Stomach (tissue), 19 donors: ENCODE measurements at places on chromosomes 2 and 18. TPM values are rescaled to one million over a fixed set of nuclear protein-coding genes. Genes with fewer than 3 reads are reported as not detected.

DNA sequence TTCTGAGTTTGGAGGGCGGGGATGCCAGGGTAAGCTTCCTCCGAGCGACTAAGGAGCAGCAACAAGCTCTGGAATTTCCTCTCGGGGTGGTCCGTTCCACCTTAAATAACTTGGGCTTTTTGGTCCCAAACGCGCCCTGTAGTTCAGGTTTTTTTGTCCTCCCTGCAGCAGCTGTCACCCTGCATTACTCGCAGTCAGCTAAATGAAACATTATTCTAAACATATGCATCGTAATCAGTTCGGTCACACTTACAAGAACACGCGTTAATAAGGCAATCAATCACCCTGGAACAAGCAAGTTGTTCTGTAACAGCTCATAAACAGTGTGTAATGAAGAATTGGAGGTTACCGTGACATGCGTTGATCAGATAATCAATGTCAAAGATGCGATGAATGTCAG lies 8.3 kb downstream of the EVX2 start:
- no peak overlapping the region for H3K27ac ChIP-seq
- DNase-seq: no peak
- H3K27me3 ChIP-seq: peaks cover 44% of the 10 kb centered on the region
- H3K4me3 ChIP-seq: no peak overlapping the region
- no peaks in the 10 kb centered on the region for H3K36me3 ChIP-seq

DNA sequence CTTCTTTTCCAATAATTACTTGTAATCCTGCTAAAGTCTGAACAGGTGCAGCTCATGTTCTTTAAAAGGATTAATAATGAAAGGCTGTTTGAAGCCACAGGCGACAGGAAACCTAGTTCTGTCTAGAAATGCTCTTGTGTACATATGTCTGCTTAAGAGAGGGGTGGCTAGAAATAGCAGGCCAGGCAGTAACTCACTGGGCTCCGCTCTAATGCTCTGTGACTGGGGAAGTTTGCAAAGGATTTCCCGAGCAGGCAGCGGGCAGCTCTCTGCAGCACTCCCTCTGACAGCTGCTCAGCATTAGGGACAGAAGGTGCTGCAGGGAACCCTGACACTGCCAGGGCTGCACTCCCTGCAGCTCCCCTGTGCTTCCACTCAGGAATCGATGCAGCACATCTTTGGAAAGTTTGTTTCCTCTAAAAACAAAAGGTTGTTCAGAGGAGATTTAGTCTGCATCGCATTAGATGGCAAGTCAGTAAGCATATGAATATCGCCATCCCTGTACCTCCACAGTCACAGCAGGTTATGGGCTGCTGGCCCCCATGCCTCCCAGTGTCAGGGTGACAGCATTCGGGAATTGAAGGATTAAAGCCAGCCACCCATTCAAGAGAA lies 33.1 kb upstream of the TTC39C start:
- H3K36me3 ChIP-seq: no peaks in the 10 kb centered on the region
- H3K4me3 ChIP-seq: no peak overlapping the region
- H3K4me1 ChIP-seq: peaks cover 7% of the 10 kb centered on the region

DNA sequence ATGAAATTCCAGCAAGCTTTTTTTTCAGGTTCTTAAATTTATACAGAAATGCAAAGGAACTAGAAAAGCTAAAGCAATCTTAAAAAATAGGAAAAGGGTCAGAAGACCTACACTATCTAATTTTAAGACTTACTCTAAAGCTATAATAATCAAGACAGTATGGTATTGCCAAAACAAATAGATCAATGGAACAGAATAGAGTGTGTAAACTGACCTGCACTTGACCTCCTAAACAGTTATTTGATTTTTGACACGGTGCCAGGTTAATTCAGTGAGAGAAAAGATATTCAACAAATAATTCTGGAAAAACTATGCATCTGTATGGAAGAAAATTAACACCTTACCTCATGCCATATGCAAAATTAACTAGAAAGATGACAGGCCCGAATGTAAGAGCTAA lies 73.6 kb downstream of the OLA1 start:
- H3K36me3 ChIP-seq: no peaks in the 10 kb centered on the region
- H3K4me1 ChIP-seq: peaks cover 3% of the 10 kb centered on the region
- no peak overlapping the region for H3K4me3 ChIP-seq
- DNase-seq: no peak

- no peaks in the 10 kb centered on the region for H3K4me1 ChIP-seq
- no peaks in the 10 kb centered on the region for H3K36me3 ChIP-seq
- H3K4me3 ChIP-seq: no peak overlapping the region
- H3K27me3 ChIP-seq: no peaks in the 10 kb centered on the region
- no peak overlapping the region for H3K27ac ChIP-seq
Observed at GRCh38 chr2:213238753-213239495, 45.3 kb upstream of the SPAG16 start.

- H3K27ac ChIP-seq: no peak overlapping the region
- no peak overlapping the region for H3K4me3 ChIP-seq
- no peaks in the 10 kb centered on the region for H3K36me3 ChIP-seq
- no peak for DNase-seq
- no peaks in the 10 kb centered on the region for H3K4me1 ChIP-seq
- no peaks in the 10 kb centered on the region for H3K27me3 ChIP-seq
Observed at GRCh38 chr18:54750350-54750749, 77.9 kb upstream of the RAB27B start.

- no peaks in the 10 kb centered on the region for H3K36me3 ChIP-seq
- H3K27me3 ChIP-seq: no peaks in the 10 kb centered on the region
- no peak overlapping the region for H3K4me3 ChIP-seq
Observed at GRCh38 chr18:46809145-46809544, 52.3 kb upstream of the ST8SIA5 start.

DNA sequence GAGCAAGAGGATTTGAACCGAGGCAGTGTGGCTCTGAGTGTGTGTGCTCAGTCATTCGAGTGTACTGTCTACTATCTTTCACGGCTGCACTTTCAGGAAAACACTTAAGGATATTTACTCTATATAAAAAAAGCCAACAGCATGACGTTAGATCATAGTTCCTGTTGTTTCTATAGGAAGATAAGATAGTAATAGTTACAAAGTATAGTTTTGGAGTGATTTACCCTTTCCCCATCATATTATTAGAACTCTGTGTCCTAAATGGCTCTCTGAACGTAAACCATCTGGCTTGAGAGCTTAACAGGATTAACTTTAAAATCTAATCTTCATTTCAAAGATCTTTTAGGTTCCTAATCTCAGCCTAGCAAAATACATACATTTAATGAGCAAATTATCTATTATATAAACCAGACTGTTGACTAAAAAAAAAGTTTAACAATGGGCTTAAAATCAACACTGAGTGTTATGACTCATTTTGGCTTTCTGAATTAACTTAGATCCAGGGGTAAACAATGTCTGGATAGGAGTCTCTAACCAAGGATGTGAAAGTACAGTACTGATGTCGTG lies 150.3 kb upstream of the DNMT3A start:
- DNase-seq: peak; percentile 26
- no peaks in the 10 kb centered on the region for H3K27me3 ChIP-seq
- no peak overlapping the region for H3K27ac ChIP-seq
- no peak overlapping the region for H3K4me3 ChIP-seq
- H3K36me3 ChIP-seq: no peaks in the 10 kb centered on the region

GRCh38 chr2:13522917-13523821 lies 806.4 kb downstream of the TRIB2 start:
- peaks cover 17% of the 10 kb centered on the region for H3K4me1 ChIP-seq
- no peak overlapping the region for H3K4me3 ChIP-seq
- peak overlapping the region; percentile 93 for H3K27ac ChIP-seq
- no peaks in the 10 kb centered on the region for H3K27me3 ChIP-seq
- H3K36me3 ChIP-seq: no peaks in the 10 kb centered on the region
- DNase-seq: peak; percentile 82

- no peaks in the 10 kb centered on the region for H3K4me1 ChIP-seq
- no peaks in the 10 kb centered on the region for H3K36me3 ChIP-seq
- no peak for DNase-seq
- H3K27me3 ChIP-seq: no peaks in the 10 kb centered on the region
- no peak overlapping the region for H3K4me3 ChIP-seq
- H3K27ac ChIP-seq: no peak overlapping the region
Observed at GRCh38 chr2:232901736-232902578, 31.9 kb downstream of the SNORC start.

DNA sequence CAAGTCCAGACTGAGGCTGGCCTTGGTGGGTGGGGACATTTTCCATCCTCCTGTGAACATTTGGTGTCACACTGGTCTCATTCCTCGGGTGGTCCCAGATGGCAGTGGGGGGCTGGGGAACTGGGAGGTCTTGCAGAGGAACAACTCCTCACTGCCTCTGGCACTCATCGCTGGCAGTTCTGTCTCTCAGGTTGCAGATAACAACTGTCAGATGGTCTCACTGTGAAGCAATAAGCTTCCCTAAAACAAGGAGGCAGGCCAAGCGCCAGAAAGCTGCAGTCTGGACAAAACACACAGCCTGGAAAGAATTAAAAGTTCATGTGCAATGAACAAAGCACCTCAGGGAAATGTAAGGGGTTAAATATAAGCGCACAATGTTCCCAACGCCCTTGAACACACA lies 78.1 kb downstream of the IRS1 start:
- no peak for DNase-seq
- no peak overlapping the region for H3K27ac ChIP-seq
- H3K4me3 ChIP-seq: no peak overlapping the region
- H3K4me1 ChIP-seq: peaks cover 27% of the 10 kb centered on the region
- no peaks in the 10 kb centered on the region for H3K27me3 ChIP-seq
- no peaks in the 10 kb centered on the region for H3K36me3 ChIP-seq

DNA sequence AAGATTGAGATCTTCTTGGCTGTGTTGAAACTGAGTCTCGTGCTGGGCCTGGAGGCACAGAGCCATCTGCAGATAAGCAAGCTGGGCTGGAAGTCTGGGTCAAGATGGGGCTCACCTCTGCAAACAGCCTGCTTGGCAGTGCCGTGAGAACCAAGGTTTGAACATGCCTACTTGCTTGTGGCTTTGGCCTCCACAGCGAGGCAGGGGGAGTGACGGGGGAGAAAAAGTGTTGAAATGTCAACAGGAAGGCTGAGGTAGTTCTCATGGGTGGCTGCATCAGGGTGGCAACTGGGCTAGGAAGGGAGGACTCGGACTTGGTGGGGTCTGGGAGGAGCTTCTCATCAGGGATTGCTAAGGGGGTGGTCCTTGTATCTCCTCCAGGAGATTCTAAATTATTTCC lies 99.7 kb downstream of the THNSL2 start:
- no peak for DNase-seq
- H3K27ac ChIP-seq: no peak overlapping the region
- H3K36me3 ChIP-seq: no peaks in the 10 kb centered on the region
- no peaks in the 10 kb centered on the region for H3K27me3 ChIP-seq
- no peak overlapping the region for H3K4me3 ChIP-seq

- peaks cover 13% of the 10 kb centered on the region for H3K4me1 ChIP-seq
- H3K36me3 ChIP-seq: no peaks in the 10 kb centered on the region
- H3K27me3 ChIP-seq: no peaks in the 10 kb centered on the region
- H3K4me3 ChIP-seq: peak overlapping the region; percentile 23
- no peak for DNase-seq
- H3K27ac ChIP-seq: no peak overlapping the region
Observed at GRCh38 chr2:5980450-5981190, 288.4 kb downstream of the SOX11 start.

- no peaks in the 10 kb centered on the region for H3K27me3 ChIP-seq
- H3K4me3 ChIP-seq: no peak overlapping the region
- H3K4me1 ChIP-seq: no peaks in the 10 kb centered on the region
- no peak overlapping the region for H3K27ac ChIP-seq
Observed at GRCh38 chr2:106953779-106954178, 67.8 kb upstream of the ST6GAL2 start.

DNA sequence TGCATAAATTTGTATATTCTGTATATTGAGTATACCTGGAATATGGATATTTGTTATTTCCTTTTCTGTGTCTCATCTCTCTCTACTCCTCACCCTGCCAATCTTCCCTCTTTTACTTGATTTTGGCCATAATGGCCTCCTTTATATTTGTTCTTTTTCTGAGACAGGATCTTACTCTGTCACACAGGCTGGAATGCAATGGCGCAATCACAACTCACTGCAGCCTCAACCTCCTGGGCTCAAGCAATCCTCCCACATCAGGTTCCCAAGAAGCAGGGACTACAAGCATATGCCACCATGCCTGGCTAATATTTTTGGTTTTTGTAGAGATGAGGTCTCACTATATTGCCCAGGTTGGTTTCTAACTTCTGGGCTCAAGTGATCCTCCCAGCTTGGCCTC lies 30.5 kb downstream of the PREPL start:
- peaks cover 23% of the 10 kb centered on the region for H3K4me1 ChIP-seq
- H3K27ac ChIP-seq: no peak overlapping the region
- no peak overlapping the region for H3K4me3 ChIP-seq
- no peaks in the 10 kb centered on the region for H3K27me3 ChIP-seq
- peaks cover 63% of the 10 kb centered on the region for H3K36me3 ChIP-seq

DNA sequence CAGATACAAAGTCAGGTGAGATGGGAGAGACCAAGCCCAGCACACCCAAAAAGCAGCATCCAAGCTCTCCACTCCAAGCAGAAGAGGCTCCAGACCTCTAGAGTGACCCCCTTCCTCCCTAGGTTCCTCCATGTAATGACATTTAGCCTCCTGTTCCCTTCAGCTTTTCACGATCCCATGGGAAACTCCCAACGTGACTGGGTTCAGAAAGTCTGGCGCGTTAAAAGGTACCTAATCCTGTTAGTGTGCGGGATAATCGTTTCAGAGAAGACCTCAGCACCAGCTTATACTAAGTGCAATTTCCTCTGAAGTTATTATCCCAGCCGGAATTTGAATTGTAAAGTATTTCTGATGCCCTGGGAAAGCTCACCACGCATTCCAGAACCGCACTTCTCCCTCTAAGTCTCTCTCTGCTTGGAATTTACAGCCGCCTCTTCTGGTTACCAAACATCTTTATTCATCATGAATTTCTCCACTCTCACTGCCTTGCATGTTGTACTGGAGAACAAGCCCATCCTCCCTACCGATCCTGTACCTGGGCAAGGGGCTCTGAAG lies 46.9 kb downstream of the CCBE1 start:
- no peaks in the 10 kb centered on the region for H3K4me1 ChIP-seq
- no peaks in the 10 kb centered on the region for H3K27me3 ChIP-seq

GRCh38 chr2:222208010-222208690 lies 90.6 kb downstream of the PAX3 start:
- H3K27ac ChIP-seq: no peak overlapping the region
- H3K4me1 ChIP-seq: no peaks in the 10 kb centered on the region
- H3K4me3 ChIP-seq: no peak overlapping the region
- H3K27me3 ChIP-seq: no peaks in the 10 kb centered on the region
- DNase-seq: no peak

Gene CIB4
- not detected for total RNA-seq

Gene L3MBTL4
- total RNA-seq: 3.2 TPM

Gene PLGLB1
- 0.89 TPM for total RNA-seq

Gene RTP5
- not detected for total RNA-seq
